ENCODE measurements at places on chromosomes 4 and X. TPM values are rescaled to one million over a fixed set of nuclear protein-coding genes. Genes with fewer than 3 reads are reported as not detected.
A peak's percentile ranks its signal among the peaks of the same experiment; 100 is the strongest.

DNA sequence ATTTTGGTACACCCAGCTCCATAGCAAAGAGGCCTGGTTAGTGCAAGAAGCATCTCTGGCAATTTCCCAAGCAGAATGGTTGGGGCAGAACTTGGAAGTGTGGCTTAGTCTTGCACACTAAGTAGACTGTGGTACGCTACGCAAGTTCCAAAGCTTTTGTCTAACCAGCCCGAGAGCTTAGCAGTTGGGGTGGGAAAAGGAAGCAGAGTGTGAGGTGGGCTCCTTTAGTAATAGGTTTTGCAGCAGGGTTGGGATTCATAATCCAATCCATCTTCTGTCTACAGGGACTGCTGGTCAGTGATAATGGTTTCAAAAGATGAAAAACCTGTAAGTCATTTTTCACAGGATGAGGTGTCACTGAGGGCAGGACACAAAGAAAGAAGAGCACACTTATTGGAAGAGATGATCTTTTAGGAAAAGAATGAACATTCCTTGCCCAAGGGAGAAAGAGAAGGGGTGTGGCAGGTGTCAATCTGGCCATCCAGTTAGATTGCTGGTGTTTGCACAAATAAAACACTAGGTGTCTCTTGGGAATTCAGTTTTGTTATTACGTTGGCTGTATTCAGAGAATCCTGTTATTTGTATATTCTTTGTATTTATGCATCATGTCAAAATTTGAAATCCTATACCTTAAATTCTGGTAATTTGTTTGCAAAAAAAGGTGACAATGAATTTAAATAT, 244.3 kb downstream of the GPAT3 start:
- no peak overlapping the region for H3K4me3 ChIP-seq
- H3K4me1 ChIP-seq, result peaks cover 7% of the 10 kb centered on the region
- no peak for DNase-seq

- H3K36me3 ChIP-seq, result no peaks in the 10 kb centered on the region
- H3K27ac ChIP-seq, result no peak overlapping the region
- no peaks in the 10 kb centered on the region for H3K4me1 ChIP-seq
These were observed 86.4 kb upstream of the UXT start for GRCh38 chrX:47745416-47745815.

DNA sequence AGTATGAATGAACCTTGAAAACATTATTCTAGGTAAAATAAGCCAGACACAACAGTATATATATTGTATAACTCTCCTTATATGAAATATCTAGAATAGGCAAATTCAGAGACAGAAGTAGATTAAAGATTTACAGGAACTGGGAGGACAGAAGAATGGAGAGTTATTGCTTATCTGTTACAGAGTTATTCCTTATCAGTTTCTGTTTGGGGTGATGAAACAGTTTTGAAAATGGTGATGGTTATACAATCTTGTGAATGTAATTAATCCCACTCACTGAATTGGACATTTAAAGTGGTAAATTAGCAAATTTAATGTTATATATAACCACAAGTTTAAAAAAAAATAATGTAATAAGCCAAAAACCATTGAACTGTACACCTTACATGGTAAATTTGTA, 14.5 kb upstream of the EXOC1 start:
- DNase-seq, result no peak
- H3K27ac ChIP-seq, result no peak overlapping the region
- no peaks in the 10 kb centered on the region for H3K36me3 ChIP-seq
- H3K27me3 ChIP-seq, result no peaks in the 10 kb centered on the region
- H3K4me1 ChIP-seq, result 0 out of 2 replicates have a peak, but pooled peaks cover 4% of the 10 kb centered on the region

- no peaks in the 10 kb centered on the region for H3K27me3 ChIP-seq
- H3K4me3 ChIP-seq, result no peak overlapping the region
- no peak overlapping the region for H3K27ac ChIP-seq
- no peaks in the 10 kb centered on the region for H3K36me3 ChIP-seq
These were observed 123.6 kb downstream of the MGST2 start for GRCh38 chr4:139789096-139789654.

DNA sequence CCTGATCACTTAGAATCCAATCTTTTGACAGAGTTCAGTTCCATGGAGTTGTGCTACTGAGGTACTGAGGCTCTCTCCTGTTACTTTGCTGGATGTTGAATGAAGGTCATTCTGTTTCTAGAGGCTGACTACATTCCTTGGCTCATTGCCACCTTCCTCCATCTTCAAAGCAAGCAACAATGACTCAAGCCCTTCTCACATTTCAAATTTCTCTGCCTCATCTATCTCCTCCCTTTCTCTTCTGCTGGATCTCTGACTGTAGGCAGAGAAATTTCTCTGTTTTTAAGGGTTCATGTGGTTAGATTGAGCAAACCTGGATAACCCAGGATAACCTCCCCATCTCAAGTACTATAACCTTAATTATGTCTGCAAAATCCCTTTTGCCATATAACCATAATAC, 775.4 kb downstream of the STPG2 start:
- DNase-seq, result no peak
- no peak overlapping the region for H3K27ac ChIP-seq
- no peak overlapping the region for H3K4me3 ChIP-seq
- H3K36me3 ChIP-seq, result no peaks in the 10 kb centered on the region
- H3K27me3 ChIP-seq, result no peaks in the 10 kb centered on the region
- no peaks in the 10 kb centered on the region for H3K4me1 ChIP-seq

- peaks cover 4% of the 10 kb centered on the region for H3K4me1 ChIP-seq
- H3K27me3 ChIP-seq, result no peaks in the 10 kb centered on the region
- no peaks in the 10 kb centered on the region for H3K36me3 ChIP-seq
- no peak overlapping the region for H3K27ac ChIP-seq
- no peak for DNase-seq
These were observed 1.8 kb downstream of the SEPTIN6 start for GRCh38 chrX:119690921-119691716.

GRCh38 chr4:146134761-146135445, 40.6 kb upstream of the LSM6 start:
- H3K27ac ChIP-seq, result no peak overlapping the region
- H3K4me1 ChIP-seq, result no peaks in the 10 kb centered on the region
- no peaks in the 10 kb centered on the region for H3K27me3 ChIP-seq
- no peaks in the 10 kb centered on the region for H3K36me3 ChIP-seq
- DNase-seq, result no peak

DNA sequence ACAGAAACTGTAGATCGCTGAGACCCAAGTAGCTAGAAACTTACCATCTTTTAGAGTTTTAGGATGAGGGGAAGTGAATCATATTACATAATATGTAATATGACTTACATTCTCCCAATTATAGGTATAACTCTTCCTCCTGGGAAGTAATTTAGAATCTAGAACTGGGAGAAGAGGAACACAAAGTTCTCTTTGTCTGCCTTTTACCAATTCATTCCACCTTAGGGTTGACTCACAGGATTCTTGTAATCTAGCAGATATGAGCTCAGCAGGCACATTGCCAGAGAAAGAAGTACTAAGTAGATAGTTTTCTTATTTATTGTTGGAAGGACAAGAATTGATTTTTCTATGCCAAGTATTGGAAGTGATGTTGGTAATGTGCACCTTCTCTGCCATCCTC, 58.0 kb upstream of the CCSER1 start:
- H3K27me3 ChIP-seq, result 0 out of 2 replicates have a peak, but pooled peaks cover 6% of the 10 kb centered on the region
- no peaks in the 10 kb centered on the region for H3K4me1 ChIP-seq
- H3K27ac ChIP-seq, result no peak overlapping the region
- no peak for DNase-seq

- no peak overlapping the region for H3K27ac ChIP-seq
- peaks cover 14% of the 10 kb centered on the region for H3K4me1 ChIP-seq
These were observed 14.4 kb downstream of the MECP2 start for GRCh38 chrX:154083126-154083517.

- no peaks in the 10 kb centered on the region for H3K27me3 ChIP-seq
- H3K4me3 ChIP-seq, result no peak overlapping the region
- no peaks in the 10 kb centered on the region for H3K36me3 ChIP-seq
- no peaks in the 10 kb centered on the region for H3K4me1 ChIP-seq
- DNase-seq, result no peak
These were observed 273.2 kb downstream of the EVC2 start for GRCh38 chr4:5435201-5435600.

DNA sequence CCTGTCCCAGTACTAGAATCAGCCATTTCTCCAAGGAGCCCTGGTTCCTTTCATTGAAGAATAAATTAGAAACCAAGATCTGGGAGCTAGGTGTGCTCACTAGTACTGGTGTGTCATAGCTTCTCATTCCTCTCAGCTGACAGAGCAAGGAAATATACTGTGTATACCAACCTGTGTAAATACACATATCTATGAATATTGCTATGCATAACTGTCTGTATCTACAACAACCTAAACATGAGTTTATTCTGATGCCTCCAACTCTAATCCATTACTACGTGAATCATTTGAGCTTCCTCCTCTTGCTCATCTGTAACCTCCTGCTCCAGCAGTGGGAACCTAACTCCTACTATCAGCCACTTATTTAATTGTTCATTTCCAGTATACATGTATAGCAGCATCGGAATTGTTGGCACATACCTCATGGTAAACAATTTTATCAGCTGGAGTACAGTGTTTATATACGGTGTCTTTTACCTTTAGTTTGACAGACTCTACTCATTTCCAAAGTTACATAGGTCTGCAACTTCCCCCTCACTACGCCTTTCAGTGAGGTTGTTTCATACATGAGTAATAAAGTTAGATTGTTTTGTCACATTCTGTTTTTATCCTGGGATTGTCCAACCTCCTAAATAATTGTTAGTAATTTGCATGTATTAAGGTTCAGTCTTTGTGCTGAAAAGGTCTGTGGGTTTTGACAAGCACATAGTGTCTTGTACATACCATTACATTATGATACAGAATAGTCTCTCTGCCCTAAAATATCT, 7.1 kb upstream of the SCRG1 start:
- no peak overlapping the region for H3K27ac ChIP-seq
- no peaks in the 10 kb centered on the region for H3K36me3 ChIP-seq
- H3K4me3 ChIP-seq, result no peak overlapping the region
- H3K27me3 ChIP-seq, result no peaks in the 10 kb centered on the region
- no peaks in the 10 kb centered on the region for H3K4me1 ChIP-seq

DNA sequence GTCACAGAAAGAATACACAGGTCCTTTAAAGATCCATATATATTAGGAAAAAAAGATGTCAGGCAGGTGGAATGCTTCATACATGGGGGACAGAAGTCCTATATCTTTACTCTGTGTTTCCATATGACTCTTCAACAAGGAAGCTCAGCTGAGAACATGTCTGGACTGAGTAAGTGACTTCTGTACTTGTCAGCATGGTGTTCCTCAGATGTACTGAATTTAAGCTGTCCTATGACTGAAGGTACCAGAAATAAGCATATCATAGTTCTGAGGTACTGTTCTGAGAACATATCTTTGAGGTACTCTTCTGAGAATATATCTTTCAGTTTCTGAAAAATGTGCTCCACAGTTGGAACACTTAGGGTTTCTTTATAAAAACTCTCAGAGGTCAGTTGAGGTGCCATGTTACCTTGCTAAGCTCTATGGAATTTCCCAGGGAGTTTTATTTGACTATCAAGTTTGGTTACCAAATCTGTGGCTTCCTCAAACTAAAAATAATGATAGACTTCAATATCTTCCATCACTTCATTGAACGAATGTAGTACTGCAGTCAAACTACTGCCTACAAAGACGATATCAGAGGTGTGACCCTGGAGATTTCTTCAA, 597.2 kb upstream of the GNPDA2 start:
- H3K4me3 ChIP-seq, result no peak overlapping the region
- H3K27me3 ChIP-seq, result no peaks in the 10 kb centered on the region
- H3K4me1 ChIP-seq, result no peaks in the 10 kb centered on the region
- H3K27ac ChIP-seq, result no peak overlapping the region

GRCh38 chrX:14232688-14233087, 203.0 kb upstream of the GEMIN8 start:
- H3K27ac ChIP-seq, result no peak overlapping the region
- no peaks in the 10 kb centered on the region for H3K36me3 ChIP-seq
- DNase-seq, result no peak

GRCh38 chr4:80074651-80075050, 1.6 kb upstream of the ANTXR2 start:
- H3K27me3 ChIP-seq, result no peaks in the 10 kb centered on the region
- H3K27ac ChIP-seq, result no peak overlapping the region
- peaks cover 29% of the 10 kb centered on the region for H3K4me1 ChIP-seq
- no peak for DNase-seq

DNA sequence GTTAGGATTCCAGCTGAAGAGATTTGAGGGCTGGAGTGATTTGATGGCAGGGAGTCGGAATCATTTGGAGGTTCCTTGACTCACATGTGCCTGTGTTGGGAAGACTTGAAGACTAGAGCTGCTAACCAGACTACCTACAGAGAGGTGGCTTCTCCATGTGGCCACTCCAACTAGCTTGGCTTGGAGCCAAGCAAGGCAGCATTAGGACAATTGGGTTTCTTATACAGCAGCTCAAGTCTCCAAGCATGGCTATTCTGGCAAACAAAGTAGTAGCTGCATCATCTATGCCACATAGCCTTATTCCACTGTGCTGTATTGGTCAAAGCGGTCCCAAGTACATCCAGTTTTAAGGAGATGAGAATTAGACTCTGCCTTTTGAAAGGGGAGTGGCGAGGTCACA, 171.7 kb upstream of the SLC4A4 start:
- no peak for DNase-seq
- H3K4me3 ChIP-seq, result no peak overlapping the region
- no peaks in the 10 kb centered on the region for H3K36me3 ChIP-seq
- H3K27me3 ChIP-seq, result no peaks in the 10 kb centered on the region

DNA sequence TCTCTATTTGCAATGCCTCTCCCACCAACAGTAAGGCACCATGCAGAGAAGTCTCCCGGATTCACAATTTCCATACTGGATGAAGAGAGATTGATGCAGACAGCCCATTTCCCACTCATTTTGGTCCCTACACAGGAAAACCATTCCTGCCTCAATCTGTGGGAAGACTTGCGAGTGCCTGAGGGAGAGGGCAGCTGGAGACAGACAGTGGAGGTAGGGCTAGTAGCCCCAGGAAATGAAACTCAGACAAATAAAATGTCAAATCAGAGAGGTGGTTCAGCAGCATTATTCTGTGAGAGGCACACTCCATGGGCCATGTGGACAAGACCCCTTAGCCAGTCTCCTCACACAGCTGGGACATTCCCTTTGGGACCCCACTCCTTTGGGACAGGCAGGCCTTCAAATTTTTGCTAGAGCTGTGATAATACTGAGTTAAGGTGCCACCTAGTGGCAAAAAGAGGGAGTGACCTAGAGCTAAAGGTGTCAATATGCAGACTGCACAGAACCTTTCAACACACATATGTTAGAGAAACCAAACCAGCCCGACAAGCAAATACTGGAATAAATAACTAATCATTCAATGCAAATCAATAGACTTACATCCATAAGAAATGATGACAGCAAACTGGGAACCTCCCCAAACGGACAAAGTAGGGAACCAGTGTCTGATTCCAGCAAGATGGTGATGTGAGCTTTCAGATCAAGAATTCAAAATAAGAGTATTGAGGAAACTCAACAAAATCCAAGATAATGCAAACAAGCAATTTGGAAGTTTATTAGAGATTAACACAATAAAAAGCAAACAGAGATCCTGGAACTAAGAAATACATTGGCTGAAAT, 1865.3 kb upstream of the AGA start:
- no peaks in the 10 kb centered on the region for H3K4me1 ChIP-seq
- no peak overlapping the region for H3K4me3 ChIP-seq
- DNase-seq, result no peak
- H3K36me3 ChIP-seq, result no peaks in the 10 kb centered on the region

GRCh38 chr4:15400981-15401671, 26.7 kb upstream of the C1QTNF7 start:
- DNase-seq, result peak; percentile 59
- peaks cover 33% of the 10 kb centered on the region for H3K4me1 ChIP-seq
- H3K27ac ChIP-seq, result peak overlapping the region; percentile 67
- no peaks in the 10 kb centered on the region for H3K27me3 ChIP-seq
- H3K4me3 ChIP-seq, result no peak overlapping the region
- no peaks in the 10 kb centered on the region for H3K36me3 ChIP-seq

Gene ATOH1
- total RNA-seq, result not detected

Gene SERPINA7
- total RNA-seq, result not detected

Gene HSFX1
- total RNA-seq, result 1.5 TPM

Gene NPNT
- total RNA-seq, result not detected

Gene MAGEA12
- not detected for total RNA-seq

Gene ADGRG4
- not detected for total RNA-seq

Gene UGT2A1
- not detected for total RNA-seq

Gene MAGEA2B
- not detected for total RNA-seq

Gene TEX13D
- total RNA-seq, result not detected

Gene PPEF2
- not detected for total RNA-seq

Data from SJSA1 (cell line).